ENCODE measurements at places on chromosomes 16 and 17.
A peak's percentile ranks its signal among the peaks of the same experiment; 100 is the strongest.

DNA sequence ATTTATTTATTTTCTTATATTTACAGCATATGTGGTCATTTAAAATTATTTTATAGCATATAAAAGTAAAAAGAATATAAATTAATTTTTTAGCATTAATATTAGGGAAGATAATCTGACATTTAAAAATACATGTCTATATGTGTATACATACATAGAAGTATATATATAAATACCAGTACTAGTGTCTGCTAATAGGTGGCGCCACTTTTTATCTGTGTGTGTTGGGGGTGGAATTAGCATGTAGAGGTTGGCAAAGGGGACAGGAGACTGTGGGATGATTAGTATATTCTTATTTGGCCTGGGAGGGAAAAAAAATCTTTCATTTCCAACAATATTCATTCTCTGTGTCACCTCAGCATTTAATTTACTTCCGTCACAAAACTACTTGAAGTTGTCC lies 359.1 kb downstream of the WWOX start:
- DNase-seq: no peak

DNA sequence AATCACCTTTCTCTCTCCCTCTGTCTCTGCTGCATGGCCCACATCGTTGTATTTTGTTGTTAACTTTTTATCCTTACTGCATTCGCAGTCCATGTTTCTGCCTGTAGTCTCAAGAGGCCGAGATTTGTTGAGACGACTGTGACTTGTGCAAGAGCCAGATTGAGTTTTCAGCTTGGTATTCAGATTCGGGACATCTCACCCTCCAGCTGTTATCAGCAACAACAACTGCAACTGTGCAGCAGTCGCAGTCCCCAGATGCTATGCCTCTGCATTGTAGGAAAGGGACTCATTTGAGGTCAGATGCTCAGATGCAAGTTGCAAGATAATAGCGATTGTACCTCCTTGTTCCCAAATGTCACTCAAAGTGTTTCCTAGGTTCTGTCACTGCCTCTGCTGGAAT lies 209.0 kb downstream of the SNX29 start:
- no peak for DNase-seq

- DNase-seq: no peak
These were observed 22.1 kb upstream of the B4GALNT2 start for GRCh38 chr17:49110509-49110908.

DNA sequence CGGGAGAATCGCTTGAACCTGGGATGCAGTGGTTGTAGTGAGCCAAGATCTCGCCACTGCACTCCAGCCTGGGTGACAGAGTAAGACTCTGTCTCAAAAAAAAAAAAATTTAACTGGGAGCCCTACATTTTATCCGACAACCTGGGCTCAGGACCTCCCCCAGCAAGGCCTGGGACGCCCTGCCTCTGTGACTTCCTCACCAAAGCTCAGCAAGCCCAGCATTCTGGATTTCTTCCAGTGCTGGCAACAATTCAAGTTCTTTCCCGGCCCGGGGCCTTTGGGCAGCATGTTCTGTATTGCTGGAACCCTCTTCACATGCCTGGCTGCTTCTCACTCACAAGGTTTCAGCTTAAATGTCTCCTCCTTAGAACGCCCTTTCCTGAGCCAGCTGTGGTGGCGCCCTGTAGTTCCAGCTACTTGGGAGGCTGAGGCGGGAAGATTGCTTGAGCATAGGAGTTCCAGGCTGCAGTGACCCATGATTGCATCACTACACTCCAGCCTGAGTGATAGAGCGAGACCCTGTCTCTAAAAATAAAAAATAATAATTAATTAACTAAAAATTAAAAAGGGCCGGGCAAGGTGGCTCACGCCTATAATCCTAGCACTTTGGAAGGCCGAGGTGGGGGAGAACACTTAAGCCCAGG lies 15.9 kb upstream of the MEIOB start:
- DNase-seq: no peak

DNA sequence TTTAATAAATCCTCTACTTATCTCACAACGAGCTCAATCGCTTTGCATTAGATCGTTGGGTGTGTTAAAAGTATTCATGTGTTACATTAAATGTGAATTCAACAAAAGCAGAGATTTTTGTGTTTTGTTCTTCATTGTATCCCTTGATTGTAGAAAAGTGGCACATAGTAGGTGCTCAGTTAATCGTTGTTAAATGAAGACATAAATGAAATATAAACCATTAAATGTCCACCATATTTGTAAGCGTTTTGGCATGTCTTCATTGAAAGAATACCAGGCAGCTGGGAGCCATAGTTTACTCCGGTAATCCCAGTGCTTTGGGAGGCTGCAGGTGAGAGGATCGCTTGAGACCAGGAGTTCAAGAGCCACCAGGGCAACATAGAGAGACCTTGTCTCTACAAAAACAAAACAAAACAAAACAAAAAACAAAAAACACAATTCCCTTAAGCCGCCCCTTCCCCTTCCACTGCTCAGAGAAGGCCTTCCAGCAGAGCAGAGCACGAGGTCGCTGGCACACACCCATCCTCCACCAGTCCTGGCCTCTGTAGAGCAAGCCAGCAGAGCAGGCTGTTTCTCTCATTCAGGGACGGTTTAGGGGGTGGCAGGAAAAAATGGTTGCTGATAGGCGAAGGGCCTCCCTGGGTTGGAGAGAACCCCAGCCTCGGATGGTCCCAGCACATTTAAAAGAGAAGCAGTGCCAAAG lies 673 bp upstream of the CHD9 start:
- no peak for DNase-seq

DNA sequence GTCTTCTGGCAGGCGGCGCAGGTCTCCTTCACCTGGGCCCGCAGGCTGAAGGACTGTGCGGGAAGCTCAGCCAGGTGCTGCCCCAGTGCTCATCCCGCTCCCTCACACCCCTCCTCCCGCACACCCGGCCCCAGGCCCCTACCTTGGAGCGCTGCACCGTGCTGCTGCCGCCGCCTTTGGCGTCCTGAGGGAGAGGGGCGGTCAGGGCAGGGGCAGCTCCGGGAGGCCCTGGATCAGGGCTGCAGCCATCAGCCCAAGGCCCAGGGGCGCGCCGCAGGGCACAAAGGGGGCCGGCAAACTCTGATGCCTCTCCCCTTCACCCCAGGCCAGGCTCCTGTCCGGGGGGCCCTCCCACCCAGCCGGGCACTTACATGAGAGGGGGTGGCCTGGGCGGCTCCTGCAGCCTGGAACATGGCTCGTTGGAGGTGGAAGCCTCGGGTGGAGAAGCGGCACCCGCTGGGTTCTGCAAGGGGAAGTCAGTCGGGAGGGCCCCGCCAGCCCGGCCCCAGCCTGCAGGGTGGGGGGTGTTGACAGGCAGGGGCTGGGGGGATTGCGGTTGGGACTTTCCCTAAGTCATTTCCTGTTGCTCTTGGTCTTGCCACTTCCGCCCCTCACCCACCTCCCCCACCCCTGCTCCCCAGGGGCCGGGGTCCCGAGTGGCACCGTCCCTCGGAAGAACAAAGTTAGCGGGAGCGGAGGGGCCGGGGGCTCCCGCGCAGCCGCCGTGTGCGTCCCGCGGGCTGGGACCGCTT lies 863 bp downstream of the LIMD2 start:
- DNase-seq: no peak

DNA sequence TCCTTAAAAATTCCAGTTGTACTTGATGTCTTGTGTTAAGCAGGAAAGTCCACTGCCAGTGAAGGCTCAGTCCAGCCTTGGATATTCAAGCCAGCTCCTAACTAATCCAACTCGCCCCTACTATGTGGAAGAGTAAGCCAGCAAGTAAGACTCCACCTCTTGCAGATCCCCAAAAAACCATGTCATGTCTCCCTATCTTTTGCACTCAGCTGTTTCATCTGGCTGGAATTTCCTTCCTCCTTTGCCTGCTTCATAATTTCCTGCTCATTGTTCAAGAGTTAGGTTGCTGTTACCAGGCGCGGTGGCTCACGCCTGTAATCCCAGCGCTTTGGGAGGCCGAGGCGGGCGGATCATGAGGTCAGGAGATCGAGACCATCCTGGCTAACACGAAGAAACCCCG lies 37.8 kb downstream of the RBBP6 start:
- DNase-seq: no peak

GRCh38 chr16:35744726-35745125 lies 2285.3 kb downstream of the TP53TG3F start:
- no peak for DNase-seq

- DNase-seq: no peak
These were observed 49.2 kb downstream of the METTL16 start for GRCh38 chr17:2462481-2462880.

DNA sequence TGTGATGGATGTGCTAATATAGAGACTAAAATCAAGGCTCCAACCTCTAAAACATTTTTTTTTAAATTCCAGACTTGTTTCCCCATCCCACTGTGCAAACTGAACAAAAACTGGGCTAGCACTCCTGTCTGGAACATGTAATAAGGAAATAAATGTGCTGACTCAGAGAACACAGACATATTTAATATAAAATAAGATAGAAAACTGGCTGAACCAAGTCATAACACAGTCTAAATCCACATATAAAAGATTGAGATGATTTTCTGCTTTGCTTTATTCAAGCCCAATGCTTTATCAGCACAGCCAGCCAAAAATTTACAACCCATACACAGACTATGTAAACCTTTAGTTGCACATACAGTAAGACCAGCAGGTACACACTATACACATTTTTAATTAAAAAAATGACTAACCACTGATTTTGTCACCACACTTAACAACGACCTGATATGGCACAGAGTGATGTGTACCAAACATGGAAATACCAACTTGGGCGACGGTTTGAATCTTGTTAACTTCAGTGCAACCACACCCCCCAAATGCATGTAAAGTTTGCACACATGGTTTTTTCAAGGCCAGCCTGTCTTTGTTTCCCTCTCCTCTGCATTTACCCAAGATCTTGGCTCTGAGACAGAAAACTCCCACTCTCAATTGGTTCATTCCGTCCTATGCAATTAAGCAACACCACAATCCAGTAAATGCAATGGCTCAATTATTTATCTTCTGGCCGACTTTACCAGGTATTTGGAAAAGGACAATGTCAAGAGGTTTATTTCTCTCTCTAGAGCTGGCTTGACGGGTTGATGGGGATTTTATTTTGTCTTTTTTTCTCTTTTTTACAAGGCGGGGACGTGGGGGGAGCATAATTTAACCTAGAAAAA lies 1.2 kb downstream of the STAT3 start:
- no peak for DNase-seq

GRCh38 chr17:81049973-81050551 lies 15.1 kb downstream of the BAIAP2 start:
- DNase-seq: no peak

DNA sequence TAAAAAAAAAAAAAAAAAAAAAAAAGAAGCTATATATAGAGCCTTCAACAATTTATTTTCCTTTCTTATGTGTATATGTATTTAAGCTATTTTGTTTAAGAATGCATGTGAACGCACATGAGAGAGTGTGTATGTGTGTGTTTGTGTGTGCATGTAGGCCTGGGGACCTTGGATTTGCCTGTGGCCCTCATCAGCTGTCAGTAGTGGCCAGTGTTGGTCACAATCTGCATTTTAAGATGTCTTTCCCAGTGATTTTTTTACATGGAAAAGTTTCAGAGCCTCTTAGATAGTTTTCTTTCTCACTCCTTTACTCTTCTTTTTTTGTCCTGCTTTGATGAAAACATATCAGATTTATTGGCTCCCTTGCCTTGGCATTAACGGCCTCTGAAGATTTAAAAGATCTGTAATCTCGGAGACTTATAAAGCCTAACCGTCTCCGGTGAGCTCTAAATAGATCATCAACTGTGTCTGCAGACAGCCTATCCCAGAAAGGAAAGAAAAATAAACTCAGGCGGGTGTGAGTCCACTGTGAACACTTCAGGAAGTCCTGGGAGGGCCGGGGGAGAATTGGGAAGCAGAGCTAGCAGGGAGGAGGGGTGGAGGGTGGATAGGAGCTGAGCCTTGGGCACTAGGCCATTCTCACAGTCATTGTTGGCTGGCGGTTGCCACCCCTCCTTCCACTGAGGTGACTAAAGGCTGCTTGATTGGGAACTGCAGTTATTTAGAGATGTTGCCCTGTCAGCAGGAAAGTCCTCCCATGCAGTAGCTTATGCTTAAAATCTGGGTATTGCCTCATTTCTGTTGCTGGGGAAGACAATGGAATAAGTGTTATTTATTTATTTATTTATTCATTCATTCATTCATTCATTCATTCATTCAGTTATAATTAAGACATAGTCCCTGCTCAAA lies 86.8 kb downstream of the WWP2 start:
- peak; percentile 66 for DNase-seq

- no peak for DNase-seq
These were observed 11.3 kb downstream of the ERAL1 start for GRCh38 chr17:28865946-28866752.

DNA sequence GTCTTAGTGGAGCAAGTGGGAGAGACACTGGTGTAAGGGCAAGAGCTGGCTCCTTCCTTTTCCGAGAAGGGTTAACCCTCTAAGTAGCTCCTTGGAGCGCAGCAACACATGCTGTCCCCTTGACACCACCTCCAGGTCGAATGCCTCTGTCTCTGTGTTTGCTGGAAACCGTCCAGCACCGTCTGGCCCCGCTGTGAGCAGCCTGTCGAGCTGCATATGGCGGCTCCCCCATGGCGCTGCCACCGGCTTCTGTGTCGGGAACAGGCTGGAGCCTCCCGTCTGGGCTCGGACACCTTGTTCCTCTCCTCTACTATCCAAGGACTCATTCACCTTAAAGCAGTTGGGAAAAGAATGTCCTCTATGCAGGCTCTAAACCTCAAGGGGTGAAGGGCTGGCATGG lies 28.9 kb upstream of the WSCD1 start:
- DNase-seq: no peak

DNA sequence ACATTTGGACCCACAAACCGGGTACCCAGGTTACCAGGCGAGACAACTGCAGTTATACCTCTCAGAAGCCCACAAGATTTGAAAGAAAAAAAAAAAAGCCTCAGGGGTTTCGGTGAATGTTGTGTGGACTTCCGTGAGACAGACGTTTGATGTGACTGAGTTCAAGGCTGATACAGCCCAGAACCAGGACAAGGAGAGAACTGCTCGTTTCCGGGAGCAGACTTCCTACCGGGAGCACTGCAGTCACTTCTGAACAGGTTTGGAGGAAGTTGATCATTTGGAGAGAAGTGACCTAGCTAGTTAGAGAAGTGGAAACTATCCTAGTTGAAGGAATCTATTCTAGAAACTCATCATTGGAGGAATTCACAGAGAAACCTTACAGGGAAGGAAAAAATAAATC lies 847 bp downstream of the CKLF start:
- no peak for DNase-seq

- DNase-seq: no peak
These were observed 387.5 kb downstream of the UTP18 start for GRCh38 chr17:51647826-51648225.

DNA sequence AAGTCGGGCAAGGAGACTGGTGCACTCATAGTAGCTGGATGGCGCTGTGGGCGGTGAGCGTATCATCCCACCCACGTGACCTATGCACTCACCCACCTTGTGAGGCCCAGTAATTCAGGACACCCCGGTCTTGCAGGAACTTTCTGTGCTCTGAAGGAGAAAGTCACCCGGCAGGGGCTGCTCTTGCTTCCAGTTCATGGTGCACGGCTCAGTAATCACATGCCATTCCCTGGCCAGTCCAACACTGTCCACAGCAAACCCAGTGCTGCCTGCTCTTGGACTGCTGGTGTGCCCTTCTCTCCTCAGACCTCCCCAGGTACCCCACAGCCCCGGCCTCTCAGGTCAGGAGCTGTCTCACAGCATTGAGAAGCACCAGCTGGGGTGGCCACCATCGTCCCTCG lies 16.4 kb upstream of the RHBDF2 start:
- no peak for DNase-seq

- DNase-seq: no peak
These were observed 45.6 kb downstream of the ADCY7 start for GRCh38 chr16:50311891-50312501.

- DNase-seq: no peak
These were observed 795 bp upstream of the PAQR4 start for GRCh38 chr16:2968368-2968737.

- no peak for DNase-seq
These were observed 128.5 kb downstream of the CA10 start for GRCh38 chr17:52030052-52030451.
